ENCODE measurements at places on chromosomes 5 and 9. TPM values are rescaled to one million over a fixed set of nuclear protein-coding genes. Genes with fewer than 3 reads are reported as not detected.

The CHSY3 gene
- total RNA-seq, result 43.7 TPM

The RNF14 gene
- total RNA-seq, result 103 TPM

The AGXT2 gene
- not detected for total RNA-seq

The NAIP gene
- total RNA-seq, result 5.2 TPM

The SLC24A2 gene
- total RNA-seq, result not detected

The REEP5 gene
- 40.2 TPM for total RNA-seq

The OR1J2 gene
- total RNA-seq, result not detected

The IFNA21 gene
- not detected for total RNA-seq

The NDST1 gene
- total RNA-seq, result 79.0 TPM

The SOX30 gene
- total RNA-seq, result not detected

The WDR38 gene
- total RNA-seq, result not detected

The UTP15 gene
- 22.9 TPM for total RNA-seq

The SLC6A18 gene
- not detected for total RNA-seq

The BSPRY gene
- not detected for total RNA-seq

The KIAA0825 gene
- total RNA-seq, result 5.0 TPM

The LYSMD3 gene
- 34.3 TPM for total RNA-seq

Data from smooth muscle cell of the umbilical artery (primary cell).